ENCODE measurements at places on chromosomes 7 and 10.
A peak's percentile ranks its signal among the peaks of the same experiment; 100 is the strongest.

DNA sequence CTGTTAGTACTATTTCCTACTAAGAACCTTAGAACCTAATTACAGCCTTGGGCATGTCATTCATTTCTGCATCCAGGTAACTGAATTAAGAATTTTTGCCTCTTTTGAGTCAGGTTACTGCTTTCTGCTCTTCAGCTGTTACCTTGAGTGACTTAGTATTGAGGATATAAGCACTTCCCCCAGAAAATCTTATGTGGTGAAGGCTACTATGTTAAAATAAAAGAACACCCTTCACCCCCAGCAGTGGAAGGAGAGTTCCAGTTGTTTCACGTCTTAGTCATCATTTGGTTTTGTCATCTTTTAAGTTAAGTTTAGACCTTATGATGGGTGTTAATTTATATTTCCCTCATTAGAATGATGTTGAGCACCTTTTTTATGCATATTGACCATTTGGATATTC lies 82.8 kb downstream of the GLCCI1 start:
- no peak for DNase-seq

GRCh38 chr7:84092207-84092606 lies 102.4 kb downstream of the SEMA3A start:
- no peak for DNase-seq

- no peak for DNase-seq
Observed at GRCh38 chr7:43559171-43559945, 23.6 kb upstream of the STK17A start.

- DNase-seq = no peak
Observed at GRCh38 chr10:47040041-47040491, 128.8 kb downstream of the PTPN20 start.

DNA sequence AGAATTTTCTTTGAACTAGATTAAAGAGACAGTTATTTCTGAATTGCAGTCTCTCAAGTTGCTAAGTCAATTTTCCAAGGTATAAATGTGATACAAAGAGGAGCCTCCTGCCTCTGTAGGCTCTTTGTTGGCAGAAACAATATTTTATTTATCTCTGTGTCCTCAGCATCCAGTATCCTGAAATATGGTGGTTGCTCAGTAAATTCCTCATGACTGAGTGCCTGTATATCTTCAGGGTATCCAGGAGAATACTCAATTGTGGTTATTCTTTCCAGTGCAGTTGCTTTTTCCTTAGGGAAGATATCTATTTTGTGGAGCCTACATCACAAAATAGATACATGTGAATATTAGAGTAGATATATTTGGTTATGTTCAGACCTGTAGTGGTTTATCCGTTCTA lies 144.8 kb upstream of the FERD3L start:
- DNase-seq = no peak

DNA sequence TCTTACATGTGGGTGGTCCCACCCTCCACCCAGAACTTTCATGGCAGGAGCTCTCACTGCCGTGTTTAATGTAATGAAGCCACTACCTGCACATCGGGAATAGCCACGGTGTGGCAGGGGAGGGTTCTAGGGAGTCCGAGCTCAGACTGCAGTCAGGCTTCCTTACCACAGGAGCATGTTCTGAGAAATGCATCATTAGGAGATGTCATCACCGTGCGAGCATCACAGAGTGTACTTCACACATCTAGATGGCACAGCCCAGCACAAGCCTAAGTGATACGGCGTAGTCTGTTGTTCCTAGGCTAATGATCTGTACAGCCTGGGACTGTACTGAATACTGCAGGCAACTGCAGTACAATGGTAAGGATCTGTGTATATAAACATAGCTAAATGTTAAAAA lies 153.0 kb upstream of the LANCL2 start:
- DNase-seq = no peak

DNA sequence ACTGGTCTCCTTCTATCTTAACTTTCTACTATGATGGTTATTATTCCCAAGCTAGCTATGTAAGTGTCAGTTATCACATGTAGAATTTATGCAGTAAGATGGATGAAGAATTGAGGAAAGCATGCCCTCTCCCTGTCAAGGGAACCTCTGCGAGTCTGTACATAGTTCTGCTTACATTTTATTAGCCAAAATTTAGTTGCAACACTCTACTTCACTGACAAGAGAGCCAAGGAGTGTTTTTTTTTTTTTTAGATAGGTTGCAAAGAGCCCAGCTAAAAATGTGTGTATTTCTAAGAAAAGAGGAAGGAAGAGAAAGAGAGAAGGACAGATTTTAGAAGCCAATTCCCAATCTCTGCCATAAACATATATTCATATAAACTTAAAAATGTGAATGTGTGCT lies 357.7 kb upstream of the LRRN3 start:
- no peak for DNase-seq

- DNase-seq = no peak
Observed at GRCh38 chr7:18975689-18976280, 141.7 kb downstream of the TWIST1 start.

- no peak for DNase-seq
Observed at GRCh38 chr7:43879477-43879876, 10.2 kb upstream of the MRPS24 start.

GRCh38 chr10:65419629-65420028 lies 1506.2 kb upstream of the LRRTM3 start:
- no peak for DNase-seq

GRCh38 chr7:155643804-155644177 lies 670 bp upstream of the RBM33 start:
- no peak for DNase-seq

DNA sequence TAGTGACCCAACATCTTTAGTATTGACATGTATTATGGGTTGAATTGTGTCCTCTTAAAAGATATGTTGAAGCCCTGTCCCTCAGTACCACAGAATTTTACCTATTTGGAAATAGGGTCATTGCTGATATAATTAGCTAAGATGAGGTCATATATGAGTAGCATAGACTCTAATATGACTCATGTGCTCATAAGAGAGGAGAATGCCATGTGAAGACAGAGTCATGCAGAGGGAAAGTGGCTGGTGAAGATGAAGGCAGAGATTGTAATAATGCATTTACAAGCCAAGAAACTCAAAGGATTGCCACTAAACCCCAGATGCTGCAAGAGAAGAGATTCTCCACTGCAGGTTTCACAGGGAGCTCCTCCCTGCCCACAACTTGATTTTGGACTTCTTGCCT lies 496.4 kb downstream of the KIF20B start:
- no peak for DNase-seq

DNA sequence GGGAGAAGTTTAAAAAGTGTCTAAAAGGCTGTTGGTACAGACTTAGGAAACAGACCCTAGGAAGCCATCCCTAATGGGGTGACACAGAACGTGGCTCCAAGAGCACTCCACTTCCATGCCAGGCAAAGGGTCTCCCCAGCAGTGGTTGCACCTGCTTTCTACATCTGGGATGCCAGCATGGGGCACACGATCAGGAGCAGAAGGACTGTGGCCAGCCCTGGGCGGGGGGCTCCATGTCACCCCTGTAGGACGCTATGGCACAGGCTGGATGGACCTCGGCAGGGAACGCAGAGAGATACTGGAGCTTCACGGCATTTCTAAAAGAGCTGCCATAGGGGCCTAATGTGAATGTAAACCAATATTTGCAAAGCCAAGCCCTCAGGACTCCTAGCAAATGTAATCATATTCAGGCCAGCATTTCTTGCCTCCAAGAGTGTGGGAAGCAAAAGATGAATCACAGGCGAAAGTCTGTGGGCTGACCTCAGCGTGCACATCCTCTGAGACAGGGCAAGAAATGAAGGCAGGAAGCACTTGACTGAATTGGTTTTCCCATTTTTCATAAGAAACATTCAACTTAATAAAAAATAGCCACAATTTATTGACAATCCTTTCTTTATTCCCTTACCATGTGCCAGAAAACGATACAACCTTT lies 93.9 kb downstream of the ATXN7L1 start:
- DNase-seq = peak; percentile 69

DNA sequence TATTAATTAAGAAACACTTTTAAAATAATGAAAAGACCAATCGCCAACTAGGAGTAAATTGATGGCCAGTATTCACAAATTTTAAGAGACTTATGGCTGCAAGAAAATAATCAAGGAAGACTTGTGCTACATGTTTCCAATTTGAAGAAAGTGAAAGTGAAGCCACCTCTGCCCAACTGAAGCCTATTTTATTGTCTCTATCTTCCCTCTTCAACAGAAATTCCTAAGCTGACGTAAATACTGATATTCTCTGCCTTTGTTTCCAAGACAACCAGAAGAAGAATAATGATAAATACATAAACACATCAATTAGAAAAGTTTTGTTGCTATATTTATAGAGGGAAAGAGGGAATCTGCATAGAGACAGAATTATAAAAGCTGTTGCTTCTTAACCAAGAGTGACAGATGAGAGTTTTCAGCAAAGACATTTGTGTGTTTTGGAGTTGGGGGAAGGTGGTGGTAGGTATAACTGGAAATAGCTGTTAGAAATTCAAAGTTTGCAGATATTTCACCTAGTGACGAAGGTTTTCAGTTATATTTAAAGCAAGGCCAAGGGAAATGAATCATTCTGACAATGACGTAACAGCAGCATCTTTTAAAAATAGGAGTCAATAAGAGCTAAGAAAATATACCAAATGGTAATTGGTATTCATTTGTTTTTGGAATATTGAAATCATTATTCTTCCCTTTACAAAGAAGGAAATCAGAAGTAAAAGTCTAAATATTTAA lies 576.6 kb upstream of the SORCS1 start:
- no peak for DNase-seq

GRCh38 chr10:48625826-48626134 lies 20.9 kb upstream of the ARHGAP22 start:
- DNase-seq = no peak

- DNase-seq = no peak
Observed at GRCh38 chr10:44382131-44382858, 2.6 kb downstream of the CXCL12 start.

DNA sequence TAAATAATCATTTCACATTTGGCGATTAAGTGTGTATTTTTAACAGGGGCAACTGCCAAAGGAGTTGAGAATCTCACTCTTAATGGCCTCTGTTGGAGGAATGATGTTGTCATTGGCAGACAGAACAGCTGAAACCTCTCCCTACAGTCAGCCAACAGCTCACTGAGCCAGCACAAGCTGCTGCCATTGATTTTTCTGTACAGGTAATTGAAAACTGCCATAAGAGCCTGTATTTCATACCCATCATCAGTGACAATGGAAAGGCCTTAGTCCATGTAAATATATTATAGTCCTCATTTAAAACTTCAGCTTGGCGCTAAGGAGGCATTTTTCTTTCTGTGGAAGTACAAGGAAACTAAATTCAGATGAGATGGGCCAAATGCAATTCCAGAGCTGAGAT lies 28.1 kb upstream of the PTN start:
- DNase-seq = no peak

- DNase-seq = no peak
Observed at GRCh38 chr10:32964270-32964669, 6.2 kb upstream of the ITGB1 start.

- DNase-seq = peak; percentile 21
Observed at GRCh38 chr7:55073976-55074528, 55.2 kb downstream of the EGFR start.

- DNase-seq = no peak
Observed at GRCh38 chr7:41504214-41504980, 198.5 kb downstream of the INHBA start.

- no peak for DNase-seq
Observed at GRCh38 chr10:71347587-71348395, 28.7 kb downstream of the SLC29A3 start.

Data from activated CD4-positive, alpha-beta T cell treated with anti-CD3 and anti-CD28 coated beads, Interleukin-2, amount 50 U/mL, for 48 hours (primary cell).